Lung microvascular endothelial cell (primary cell): ENCODE measurements at places on chromosomes 2 and 18. TPM values are rescaled to one million over a fixed set of nuclear protein-coding genes. Genes with fewer than 3 reads are reported as not detected.

GRCh38 chr2:2830576-2830975, 499.5 kb upstream of the MYT1L start:
- DNase-seq = no peak

DNA sequence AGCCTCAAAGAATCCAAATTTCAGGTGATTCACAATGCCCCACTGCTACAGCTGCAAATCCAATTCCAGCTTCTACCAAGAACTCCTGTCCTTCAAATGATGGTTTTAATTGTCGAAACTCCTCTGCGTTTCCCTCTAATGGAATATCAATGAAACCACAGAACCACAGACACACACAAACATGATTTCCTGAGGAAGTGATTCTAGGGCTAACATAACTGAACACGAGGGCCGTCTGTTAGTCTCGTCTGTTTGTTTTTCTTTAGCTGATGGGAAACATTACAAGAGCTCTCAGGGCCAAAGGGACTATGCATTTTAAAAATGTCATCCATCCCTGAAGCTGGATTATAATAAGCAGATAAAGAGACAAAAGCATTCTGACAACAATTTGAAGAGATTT, 59.4 kb downstream of the RNF152 start:
- DNase-seq = peak; percentile 95

GRCh38 chr2:232516551-232516950, 3.6 kb upstream of the PRSS56 start:
- no peak for DNase-seq

DNA sequence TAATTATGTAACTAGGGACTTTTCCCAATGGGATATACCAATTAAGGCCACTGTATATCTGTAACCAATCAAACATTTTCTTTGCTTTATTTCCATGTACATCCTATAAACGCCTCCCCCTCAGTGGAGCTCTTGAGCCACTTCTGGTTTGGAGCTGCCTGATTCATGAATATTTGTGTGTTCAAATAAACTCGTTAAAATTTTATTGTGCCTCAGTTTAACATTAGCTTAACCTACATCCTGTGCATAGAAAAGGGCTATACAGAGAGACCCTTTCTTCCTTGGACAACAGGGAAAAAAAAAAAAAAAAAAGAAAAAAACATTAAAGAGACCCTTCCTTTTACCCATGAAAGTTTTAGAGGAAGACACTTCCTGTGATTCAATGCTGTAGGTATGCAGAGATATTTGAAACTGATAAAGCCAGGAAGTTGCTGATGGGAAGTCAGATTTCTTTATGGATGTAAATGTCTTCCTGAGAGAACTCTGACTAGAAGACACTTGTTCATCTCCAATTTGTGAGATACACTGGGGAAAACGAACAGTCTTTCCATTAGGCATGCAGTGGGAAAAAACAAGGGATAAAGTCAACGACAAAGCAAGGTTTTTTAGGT, 614.6 kb upstream of the SOX11 start:
- peak; percentile 9 for DNase-seq

GRCh38 chr18:42564761-42565160, 550.7 kb downstream of the RIT2 start:
- DNase-seq = no peak

GRCh38 chr2:136125236-136125635, 7.3 kb upstream of the CXCR4 start:
- DNase-seq = no peak

GRCh38 chr2:234754126-234754525, 197.7 kb upstream of the SH3BP4 start:
- DNase-seq = no peak

DNA sequence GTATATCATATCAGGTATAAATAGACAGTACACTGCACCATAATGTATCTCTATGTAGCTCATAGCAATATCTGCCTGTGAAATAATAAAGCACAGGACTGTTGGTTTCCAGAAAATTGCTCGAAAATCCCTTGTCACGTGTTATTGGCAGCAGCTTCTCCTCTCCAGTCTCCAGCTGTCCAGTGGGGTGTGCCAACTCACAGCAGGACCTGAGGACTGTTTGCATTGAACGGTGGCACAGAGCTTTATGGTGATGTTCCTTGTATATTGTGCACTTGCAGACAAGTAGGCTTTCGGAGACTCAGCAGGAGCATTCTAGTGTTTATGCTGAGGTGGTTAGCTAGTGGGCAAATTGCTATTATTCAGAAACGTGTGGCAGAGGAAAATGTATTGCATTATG, 182.2 kb upstream of the ATP5MC3 start:
- no peak for DNase-seq

DNA sequence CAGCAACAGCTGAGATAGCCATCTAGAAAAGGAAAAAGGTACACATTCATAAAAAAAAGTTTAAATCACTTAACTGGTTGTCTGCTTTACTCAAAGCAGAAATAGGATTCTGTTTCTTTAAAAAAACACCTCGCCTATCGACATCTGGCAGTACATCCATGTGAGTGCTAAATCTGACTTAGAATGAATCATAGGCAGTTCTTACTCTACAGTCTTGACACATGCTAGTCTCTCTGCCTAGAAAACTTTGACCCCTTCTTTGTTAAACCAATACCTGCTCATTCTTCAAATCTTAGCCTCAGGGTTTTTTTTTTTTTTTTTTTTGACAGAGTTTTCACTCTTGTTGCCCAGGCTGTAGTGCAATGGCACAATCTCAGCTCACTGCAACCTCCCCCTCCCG, 37.1 kb upstream of the GPR75 start:
- no peak for DNase-seq

DNA sequence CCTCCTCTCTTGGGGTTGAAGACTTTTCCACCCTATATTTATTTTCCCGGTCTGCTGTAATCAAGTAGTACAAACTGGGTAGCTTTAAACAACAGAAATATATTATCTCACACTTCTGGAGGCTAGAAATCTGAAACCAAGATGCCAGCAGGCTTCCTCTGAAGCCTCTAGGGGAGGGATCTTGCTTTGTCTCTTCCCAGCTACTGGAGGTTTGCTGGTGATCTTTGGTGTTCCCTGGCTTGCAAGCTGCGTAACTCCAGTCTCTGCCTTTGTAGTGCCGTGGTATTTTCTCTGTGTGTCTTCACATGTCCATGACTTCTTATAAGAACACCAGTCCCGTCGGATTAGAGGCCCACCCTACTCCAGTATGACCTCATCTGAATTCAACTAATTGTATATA, 44.4 kb downstream of the MYO3B start:
- DNase-seq = no peak

The OTX1 gene
- total RNA-seq = under 0.01 TPM in 1 of 2 replicates, not detected in the other

The SOWAHC gene
- total RNA-seq = 4.6 and 11.5 TPM in 2 replicates

The VWA3B gene
- not detected in 2 replicates for total RNA-seq

The CRYGC gene
- not detected in 2 replicates for total RNA-seq

The FBXO11 gene
- 58.6 and 67.9 TPM in 2 replicates for total RNA-seq
